ENCODE measurements at places on chromosomes 11 and 22.

- DNase-seq = no peak
Measured at GRCh38 chr11:94728966-94729751, 39.0 kb upstream of the AMOTL1 start.

DNA sequence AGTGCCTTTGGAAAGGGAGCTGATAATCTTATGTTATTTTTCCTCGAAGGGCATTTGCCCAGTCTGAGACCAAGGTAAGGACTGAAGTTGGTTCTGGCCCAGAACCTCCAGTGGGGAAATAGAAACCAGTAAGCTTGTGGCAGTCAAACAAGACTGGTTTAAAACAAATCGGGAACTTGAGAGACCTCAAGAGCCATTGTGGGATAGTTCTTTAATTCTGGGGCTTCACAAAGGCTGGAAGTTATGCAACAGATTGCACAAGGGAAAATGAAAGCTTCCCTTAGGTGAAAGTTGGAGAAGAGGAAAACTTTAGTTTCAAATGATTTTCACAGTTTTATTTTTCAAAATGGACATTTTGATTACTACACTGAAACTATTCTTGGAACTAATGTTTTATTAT is 33.5 kb upstream of the RAB38 start:
- no peak for DNase-seq

DNA sequence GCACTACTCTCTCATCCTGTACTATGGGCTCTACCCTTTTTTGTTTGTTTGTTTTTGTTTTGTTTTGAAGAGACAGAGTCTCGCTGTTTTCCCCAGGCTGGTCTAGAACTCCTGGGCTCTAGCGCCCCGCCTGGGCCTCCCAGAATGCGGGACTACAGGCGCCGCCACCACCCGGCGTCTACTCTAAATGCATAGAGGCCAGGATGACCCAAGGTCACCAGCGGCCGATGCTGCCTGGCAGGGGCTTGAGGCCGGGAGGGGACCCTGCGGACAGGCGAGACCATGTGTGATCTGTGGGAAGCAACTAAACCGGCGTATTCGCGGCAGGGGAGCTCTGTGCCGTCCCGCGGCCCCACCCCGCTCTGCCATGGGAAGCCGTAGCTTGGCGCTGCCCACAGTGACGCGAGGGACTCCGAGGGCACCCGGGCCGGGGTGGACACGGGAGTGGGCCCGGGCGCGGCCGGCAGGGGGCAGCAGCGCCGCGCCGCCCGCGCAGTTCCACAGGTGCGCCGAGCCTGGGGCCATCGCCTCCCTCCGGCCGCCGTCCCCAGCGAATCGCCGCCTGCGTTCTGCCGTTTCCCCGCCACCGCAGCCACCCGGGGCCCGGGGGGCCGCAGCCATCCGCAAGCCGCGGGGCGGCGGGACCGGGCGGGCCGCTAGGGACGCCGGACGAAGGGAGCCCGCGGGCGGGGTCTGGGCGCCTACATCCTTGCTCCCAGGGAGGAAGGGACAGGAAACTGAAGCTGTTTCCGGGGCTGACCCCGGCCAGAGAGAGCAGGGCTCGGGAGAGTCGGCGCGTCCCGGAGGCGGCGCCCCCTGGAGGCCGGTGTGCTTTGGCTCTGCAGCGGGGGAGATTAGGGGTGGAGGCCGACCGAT is 12.3 kb upstream of the HDHD5 start:
- DNase-seq = peak; percentile 61

- DNase-seq = no peak
Measured at GRCh38 chr11:83047515-83048225, 24.0 kb downstream of the RAB30 start.

GRCh38 chr11:85170184-85170583 is 457.0 kb downstream of the DLG2 start:
- no peak for DNase-seq

DNA sequence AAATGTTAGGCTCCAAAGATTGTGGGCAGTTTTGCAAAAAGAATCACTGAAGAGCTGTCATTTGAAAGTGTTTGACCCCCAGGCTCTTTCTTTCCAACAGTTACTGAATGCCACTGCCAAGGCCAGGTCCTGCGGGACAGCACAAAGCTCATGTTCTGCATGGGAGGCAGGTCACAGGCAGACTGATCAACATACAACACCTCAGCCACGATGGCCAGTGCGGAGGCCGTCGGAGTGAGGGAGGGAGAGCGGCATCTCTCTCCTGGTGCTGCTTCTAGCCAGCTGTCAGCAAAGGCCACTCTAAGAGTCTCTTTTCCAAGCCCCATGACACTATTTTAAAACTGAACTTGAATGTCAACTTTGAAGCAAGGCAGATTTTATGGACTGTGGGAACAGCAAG is 49.9 kb downstream of the ARFGAP3 start:
- no peak for DNase-seq

DNA sequence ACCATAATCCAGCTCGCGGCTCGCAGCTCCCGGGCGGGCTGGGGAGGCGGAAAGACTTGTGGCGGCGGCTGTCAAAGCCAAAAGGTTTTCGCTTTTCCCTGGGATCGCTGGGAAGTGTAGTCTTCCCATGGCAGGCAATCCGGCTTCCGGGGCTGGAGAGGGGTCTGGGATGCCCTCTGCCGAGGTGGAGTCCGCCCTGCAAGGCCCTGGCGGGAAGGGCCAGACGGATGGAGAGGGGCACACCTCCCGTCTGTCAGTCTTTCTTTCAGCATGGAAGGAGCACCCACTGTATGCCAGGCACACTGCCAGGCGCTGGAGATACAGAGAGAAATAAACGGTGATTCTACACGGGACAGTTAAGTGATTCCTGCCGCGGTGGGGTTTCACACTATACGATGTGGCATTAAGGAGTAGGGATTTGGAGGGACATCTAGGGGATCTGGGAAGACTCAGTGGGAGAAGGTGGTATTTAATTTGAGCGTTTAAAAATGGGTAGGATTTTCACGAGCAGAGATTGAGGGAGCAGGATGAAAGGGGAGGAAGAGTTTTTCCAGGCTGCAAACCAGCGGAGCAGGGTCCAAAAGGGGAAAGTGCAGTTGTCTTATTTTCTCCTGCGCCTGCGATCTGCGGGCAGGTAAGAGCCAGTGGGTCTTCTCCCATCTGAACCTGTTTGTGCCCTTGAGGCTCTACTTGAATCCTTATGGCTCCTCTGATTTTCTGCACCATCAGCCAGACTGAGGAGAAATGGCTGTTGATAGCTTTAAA is at the start of gene BACE1:
Gene BACE1, minus strand, starts transcription at position 60 of the 765 bp plus-strand sequence. CDS start 461 bp downstream, outside the sequence.
- no peak for DNase-seq

DNA sequence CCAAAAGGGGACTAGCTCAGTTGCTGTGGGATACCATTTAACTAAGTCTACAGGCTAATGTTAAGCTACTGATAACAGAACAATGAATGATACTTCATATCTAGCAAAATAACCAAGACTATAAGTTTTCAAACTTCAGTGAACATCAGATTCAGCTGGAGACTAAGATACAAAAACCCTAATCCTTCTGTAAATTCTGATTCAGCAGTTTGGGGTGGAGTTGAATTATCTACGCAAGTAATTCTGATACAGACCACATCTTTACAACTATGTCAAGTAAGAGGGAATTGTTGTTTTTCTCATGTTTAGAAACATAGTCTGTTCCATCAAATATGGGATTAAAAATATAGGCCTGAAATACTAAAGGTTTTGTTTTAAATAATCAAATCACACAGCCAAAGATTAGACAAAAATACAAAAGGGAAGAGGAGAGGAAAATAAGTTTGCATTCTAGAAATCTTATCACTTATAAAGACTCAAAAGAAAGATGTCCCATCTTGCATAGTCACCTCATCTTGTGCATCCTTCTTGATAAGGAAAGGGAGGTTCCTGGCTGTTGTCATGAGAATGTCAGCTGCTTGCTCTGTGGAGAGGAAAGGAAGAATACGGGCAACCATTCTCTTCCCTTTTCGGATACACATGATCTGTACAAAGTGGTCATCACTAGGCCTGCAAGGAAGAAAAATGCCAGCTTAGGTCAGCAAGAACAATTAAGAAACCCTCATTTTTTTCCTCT is 21.4 kb downstream of the PATL1 start:
- DNase-seq = peak; percentile 56

DNA sequence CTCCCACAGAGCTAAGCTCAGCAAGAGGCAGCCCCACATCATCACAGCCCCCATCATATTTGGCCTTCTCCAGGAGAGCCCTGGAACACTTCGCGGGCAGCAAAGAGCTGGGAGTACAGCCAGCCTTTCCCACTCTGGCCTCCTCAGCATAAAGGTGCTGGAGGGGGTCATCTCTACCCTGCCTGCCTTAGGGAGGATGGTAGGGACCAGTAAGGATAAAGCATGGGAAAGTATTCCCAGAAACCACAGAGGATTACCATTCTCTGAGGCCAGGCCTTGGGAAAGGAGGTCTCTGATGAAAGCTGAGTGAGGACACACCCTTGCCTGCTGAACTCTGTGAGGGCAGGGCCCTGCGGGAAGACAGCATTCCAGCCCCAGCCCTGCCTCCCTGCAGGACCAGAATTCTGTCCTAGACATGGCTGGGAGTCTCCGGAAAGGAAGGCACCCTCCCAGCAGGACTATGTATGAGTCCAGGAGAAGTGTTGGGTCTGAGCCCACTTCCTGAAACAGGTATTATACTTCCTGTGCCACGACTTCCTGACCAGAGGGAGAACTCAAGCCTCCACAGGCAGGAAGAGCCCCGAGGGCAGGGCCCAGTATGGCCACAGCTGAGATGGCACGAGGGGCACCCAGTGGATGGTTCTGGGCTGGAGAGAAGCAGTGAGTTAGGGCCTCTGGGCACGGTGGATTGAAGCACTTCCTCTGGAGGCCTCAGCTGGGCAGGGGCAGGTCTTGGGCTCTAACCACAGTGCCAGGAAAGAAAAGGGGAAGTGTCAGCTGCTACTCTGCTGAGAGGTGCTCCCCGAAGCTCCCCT is 12.9 kb upstream of the CASTOR1 start:
- DNase-seq = no peak

DNA sequence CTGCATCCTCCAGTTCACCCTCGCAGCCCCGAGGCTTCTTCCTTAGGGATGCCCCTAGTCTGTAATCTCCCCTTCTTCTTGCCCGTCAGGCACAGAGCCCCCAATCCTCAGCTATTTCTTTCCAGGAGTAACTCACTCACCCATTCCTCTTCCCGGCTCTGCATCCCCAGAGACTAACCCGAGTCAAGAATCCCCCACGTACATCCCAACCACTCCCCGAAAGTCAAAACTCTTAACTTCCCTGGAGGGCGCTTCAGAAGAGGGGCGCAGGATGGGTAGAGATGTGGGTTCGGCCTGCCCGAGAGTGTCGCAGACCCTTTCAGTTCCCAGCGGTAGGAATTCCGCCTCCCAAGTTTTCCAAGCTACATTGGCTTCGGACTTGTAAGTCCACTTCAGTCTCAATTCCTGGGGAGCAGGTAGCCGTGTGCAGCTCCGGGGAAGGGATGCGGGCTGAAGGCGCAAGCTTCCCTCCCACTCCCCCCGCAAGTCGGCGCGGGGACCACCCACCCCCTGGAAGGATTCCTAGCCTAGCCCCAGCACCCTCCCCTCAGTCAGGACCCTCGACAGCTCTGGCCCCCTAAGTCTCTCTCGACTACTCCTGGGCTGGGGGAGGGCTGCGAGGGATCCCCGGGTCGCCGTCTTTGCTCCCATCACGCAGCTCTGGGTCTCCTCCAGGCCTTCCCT is 871 bp downstream of the BDNF start:
- no peak for DNase-seq

DNA sequence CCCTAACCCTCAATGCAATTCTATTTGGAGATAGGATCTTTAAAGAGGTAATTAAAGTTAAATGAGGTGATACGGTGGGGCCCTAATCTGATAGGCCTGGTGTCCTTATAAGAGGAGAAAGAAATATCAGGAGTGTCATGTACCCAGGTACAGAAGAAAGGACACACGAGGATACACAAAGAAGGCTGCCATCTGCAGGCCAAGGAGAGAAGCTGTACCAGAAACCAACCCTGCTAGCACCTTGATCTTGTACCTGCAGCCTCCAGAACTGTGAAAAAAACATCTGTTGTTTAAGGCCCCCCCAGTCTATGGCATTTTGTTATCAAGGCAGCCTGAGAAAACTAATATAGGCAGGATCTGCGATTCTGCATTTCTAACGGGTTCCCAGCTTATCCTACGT is 44.2 kb downstream of the FBXO7 start:
- no peak for DNase-seq

GRCh38 chr22:26106412-26106811 is 62.9 kb upstream of the SEZ6L start:
- DNase-seq = no peak

DNA sequence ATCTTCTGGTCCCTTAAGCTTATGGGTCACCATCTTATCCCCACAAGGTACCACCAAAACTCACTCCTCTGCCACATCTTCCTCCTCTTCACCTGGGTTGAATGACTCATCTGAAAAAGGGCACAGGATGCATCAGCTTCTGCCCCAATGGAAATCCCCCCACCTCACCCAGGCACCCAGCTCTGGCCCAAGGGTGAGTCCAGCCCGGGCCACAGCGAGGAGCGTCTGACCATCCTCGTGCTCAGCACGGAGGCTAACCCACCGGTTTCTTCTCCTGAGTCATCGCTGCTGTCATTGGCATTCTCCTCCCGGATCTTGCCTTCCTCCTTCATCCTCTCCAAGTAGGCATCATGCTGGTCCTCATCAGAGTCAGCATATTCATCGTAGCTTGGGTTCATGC is 5.3 kb upstream of the TNKS1BP1 start:
- DNase-seq = no peak

DNA sequence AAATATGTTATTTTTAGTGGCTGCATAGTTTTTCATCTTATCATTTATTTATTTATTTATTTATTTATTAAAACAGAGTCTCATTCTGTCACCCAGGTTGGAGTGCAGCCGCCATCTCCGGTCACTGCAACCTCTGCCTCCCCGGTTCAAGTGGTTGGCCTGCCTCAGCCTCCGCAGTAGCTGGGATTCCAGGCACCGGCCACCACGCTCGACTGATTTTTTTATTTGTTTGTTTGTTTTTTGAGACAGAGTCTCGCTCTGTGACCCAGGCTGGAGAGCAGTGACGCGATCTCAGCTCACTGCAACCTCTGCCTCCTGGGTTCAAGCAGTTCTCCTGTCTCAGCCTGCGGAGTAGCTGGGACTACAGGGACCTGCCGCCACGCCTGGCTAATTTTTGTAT is 262.9 kb upstream of the DDI1 start:
- DNase-seq = no peak

- no peak for DNase-seq
Measured at GRCh38 chr22:30877662-30878515, 90.7 kb downstream of the MORC2 start.

GRCh38 chr11:131036514-131036913 is 120.2 kb upstream of the SNX19 start:
- no peak for DNase-seq

DNA sequence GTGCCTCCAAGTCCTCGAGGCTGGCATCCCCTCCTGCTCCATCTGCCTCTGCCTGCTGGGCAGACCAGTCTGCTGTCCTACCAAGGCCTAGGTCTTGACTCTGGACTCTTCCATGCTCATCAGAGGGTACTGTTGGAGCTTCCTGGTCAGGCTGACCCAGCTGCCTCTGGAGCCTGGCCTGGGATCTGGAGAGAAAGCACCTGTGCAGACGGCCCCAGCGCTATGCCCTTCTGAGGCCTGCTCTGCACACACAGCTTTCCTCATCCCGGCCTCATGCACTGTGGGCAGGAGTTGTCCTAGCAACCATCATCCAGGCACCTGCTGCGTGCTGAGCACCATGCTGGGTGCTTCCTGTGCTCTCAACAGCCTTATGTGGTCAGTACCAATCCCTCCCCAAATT is 70.8 kb downstream of the CDKN1C start:
- no peak for DNase-seq

All from CMK (cell line).